Omental fat pad (tissue), 4 donors: ENCODE measurements at places on chromosomes 3 and 15.

DNA sequence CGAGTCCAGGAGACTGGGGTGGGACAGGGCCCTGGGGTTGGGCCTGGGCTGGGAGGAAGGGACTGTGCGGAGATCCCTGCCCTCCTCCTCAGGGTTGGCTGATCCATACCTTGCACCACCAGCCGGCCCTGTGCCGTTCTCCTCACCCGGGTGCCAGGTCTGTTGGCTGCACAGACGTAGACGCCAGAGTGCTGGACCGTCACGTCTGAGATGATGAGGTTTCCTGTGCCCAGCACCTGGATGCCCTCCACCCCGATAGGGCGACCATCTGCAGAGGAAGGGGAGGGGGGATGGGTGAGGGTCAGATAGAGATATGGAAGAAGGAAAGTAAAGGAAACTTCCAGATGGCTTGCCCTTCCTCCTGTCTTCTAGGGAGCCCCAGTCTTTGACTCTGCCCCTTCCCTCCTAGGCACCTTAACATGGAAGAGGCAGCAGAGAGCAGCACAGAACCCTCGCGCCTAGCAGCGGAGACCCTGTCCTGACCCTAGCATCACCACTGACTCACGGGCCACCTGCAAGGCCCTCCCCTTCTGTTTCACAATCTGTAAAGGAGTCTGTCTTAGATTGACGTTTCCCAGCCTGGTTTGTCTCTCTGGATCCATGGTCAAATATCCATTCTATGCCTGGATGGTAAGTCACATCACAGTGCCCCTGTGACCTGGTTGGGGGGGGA, 28.8 kb downstream of the RNU5B-1 start:
- DNase-seq, result no peak

- DNase-seq, result no peak
These were observed 68.2 kb upstream of the NTRK3 start for GRCh38 chr15:88324741-88325065.

DNA sequence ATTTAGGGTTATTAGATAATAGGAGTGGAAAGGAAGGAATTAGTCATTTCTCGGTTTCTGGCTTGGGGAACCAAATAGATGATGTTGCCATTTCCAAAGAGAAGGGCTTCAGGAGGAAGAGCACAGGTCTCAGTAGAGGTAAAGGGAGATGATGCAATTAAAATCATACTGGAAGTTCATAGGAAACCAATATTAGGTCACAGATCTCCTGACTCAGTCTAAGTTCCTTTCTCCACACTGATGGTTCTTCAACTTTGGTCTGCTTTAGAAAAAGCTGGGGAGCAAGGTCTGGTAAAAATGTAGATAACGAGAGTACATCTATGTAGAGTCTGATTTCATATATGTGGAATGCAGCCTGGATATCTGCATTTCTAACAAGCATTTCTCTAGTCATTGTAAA, 130.9 kb downstream of the POLQ start:
- no peak for DNase-seq

DNA sequence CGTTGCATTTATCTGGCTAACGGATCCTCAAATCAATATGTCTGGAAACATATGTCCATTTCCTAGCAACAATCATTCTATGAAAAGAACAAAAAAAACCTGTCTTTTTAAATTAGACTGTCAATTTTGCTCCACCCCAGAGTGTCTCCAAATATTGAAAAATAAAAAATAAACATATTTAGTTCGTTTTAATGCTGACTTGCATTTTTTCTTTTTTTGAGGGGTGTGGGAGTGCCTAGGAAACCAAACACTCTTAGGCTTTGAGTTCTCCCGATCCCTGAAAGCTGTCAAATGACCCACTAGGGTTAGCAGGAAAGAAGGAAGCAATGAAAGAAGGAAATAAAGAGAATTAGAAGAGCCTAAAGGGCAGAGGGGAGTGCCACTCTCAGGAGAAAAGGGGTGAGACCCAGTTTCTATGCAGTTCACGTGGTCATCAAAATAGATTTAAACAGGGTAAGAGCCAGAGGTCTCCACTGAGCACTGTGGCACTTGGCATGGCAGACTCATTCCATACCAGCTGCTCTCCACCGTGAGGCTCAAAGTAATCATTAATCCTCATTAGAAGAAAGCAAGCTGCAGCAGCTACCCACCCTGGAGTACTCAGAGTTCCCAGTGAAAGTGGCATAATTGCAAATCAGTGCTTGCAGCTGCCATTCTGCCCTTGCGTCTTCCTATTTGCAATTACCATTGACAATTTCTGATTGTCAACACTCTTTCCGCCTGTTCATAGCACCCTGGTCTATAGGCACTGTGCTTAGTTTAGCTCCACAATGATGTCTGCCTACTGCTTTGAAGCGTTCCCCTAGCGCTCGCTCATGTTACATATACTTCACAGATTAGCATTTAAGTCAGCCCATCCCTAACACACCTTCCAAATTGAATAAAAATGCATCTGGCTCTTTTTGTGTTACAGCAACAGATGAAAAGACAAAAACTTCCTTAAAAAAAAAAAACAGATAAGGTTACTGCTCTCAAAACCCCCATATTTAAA, 32.3 kb downstream of the PDZRN3 start:
- DNase-seq, result no peak

- no peak for DNase-seq
These were observed 155.0 kb downstream of the NLGN1 start for GRCh38 chr3:173552526-173552925.

DNA sequence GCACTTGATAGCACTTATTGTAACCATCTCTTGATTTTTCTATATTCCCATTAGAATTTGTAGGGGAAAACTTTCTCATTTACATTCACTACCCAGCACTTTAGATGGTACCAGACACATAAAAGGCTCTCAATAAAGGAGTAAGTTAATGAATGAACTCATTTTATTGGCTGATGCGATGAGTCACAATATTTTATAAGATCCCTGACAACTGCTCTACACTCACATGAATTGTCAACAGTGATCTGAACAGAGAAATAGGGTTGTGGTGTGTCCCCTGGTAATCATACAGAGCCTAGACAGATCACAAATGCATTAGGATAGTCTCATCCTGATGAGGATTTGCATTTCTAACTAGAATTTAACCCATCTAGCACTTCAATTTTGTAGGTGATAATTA, 567.6 kb upstream of the ARPP21 start:
- no peak for DNase-seq

GRCh38 chr15:101024706-101025500, 105.7 kb downstream of the LRRK1 start:
- no peak for DNase-seq

DNA sequence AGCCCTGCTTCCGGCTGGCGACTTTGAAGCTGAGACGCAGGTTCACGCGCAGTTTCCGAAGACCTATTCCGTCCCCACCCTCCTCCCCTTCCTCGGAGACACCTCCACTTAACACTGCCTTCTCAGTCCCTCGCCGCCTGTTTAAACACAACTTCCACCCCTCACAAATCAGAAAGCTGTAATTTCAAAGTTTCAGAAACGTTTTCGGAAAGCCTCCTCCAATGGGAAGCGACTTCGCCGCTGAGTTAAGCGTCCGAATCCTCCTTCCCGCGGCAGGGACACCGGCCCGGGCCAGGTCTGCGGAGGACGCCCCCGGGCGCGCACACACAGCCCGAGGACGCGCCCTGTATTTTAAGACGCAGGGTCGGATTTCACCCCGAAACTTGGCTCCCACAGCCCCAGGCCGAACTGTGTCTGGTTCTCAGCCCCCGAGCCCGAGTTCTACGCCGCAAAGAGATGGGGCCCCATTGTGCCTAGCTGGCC, 559 bp upstream of the LRRN1 start:
- DNase-seq, result no peak

GRCh38 chr15:41396111-41396510, 6.2 kb downstream of the NDUFAF1 start:
- no peak for DNase-seq

DNA sequence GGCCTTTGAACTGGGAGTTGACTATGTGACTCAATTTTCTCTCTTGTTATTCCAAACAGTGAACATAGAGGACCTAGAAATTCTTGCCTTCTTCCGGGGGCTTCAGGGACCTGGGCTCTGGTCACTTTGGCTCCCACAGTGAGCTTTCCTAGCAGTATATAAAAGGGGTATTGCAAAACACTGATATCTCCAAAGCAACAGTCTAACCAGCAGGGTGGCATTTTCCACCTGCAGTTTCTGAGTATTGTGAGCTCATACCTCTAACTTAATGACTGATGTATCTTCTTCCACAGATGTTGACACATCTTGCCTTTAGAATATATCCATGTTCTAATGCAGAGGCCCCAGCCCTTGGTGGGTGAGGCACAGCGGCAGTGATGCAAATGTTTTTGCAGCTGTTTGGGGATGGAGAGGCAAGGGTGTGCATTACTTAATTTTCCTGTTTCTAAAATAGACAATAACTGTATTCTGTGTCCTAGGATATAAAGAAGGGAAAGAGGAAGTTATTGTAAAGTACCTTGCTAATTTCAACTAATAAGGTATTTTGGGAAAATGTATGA, 45.7 kb upstream of the ADGRG7 start:
- DNase-seq, result no peak

DNA sequence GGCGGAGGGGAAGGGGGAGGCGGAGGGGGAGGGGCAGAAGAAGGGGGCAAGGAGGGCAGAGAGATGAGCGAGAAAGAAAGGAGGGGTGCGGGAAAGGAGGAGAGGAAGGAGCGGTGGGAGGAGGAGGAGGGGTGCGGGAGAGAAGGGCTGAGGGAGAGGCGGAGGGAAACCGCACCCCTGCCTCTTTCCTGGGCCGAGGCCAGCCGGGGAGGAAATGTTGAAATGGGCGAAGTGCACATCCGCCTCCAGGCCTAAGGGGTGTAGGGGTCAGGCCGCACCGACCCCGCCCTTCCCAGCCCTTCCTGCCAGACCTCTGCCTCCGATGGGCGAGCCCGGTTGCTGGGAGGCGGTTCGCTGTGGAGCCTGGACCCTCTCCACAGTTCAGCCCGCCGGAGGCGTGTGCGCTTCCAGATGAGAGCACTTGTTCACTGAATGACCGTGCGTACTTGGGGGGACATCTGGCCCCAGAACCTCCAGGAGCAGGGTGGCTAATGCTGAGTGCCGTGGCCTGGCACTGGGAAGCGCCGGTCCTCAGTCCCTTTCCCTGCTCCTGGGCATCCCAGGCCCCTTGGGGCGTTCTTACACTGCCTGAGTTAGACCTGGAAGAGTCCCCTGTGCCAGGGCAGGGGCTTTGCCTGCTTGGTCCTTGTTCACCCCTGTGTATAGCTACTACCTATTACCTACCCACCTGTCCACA, 110.3 kb upstream of the KLF13 start:
- DNase-seq, result peak; percentile 66
